ENCODE measurements at places on chromosomes 4 and X.
A peak's percentile ranks its signal among the peaks of the same experiment; 100 is the strongest.

DNA sequence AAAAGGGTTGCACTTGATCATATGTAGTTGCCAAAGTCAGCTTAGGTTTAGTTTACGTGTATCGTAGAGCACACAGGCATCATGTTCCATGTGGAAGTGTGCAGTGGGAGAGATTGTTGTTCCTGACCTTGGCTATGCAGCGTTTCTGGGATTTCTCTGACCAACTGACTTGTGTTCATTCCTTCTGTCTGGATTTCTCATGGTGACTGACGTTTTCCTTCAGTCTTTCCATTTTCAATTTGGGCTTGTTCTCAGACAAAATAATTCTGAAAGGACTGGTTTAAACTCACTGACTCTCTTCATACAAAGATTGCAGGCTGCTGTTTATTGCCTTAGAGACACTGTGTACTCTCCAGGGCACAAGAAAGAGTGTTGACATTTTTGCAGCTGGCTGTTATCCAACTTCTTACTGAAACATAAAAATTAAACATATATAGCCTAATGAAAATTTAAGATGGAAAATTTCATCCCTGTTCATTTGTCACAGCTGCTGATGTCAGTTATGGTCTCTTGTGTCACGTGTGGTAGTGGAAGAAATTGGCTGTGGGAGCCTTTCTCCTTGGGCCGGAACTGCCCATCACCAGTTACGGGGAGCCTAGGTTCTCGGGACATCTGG, 95.4 kb downstream of the TNIP2 start:
- no peak for DNase-seq

- peak; percentile 64 for DNase-seq
Measured at GRCh38 chrX:23901805-23902204, 5.9 kb downstream of the APOO start.

GRCh38 chr4:118254368-118254767, 98.4 kb downstream of the PRSS12 start:
- DNase-seq = no peak

GRCh38 chr4:16731776-16732380, 166.6 kb downstream of the LDB2 start:
- no peak for DNase-seq

DNA sequence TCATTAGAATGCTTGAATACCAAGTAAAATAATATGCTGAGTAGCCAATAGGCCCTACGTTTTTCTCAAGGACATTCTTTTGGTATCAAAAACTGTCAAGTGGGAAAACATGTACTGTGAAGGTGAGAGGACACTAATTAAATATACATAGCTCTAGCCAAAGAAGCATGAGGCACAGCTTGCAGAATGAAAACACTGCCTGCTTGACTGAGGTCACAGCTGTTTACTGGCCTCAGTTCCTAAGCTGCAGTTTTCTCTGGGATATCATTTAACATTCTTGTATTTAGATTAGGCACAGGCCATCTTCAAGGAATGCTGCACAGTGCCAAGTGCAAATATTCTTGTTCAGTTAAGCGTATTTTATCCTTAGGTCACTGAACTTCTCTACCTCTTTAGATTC, 78.6 kb downstream of the NAP1L3 start:
- no peak for DNase-seq
